ENCODE measurements at places on chromosomes 1 and 21.

DNA sequence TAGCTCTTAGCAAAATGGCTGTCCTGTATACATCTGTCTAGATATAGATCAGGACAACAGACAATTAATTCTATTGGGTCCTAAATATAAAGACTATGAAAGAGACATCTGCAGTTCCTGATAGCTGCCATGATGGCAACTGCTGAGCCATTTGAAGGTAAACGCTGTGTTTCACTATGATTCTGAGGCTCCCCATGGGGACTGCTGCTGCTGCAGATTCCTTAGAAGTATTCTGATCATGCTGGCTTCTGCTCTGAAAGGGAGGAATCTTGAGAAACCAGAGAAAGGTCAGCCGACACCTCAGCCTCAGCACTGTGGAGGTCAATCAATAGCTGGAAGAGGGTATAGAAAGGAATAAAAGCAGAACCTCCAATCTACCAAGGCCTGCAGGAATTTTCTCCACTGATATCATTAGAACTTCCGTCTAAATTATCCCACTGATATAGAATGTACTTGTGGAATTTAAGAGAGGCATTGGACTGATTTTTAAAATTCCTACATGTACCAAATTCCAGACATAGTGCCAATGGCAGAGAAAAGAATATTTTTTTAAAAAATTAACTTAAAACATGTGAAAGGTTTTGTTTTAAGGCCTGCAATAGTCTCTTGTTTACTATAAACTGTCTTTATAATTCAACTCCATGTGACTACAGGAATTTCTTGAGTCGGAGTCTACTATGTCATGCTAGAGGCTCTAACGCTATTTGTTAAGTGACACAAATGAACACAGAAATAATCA lies 53.2 kb downstream of the DDAH1 start:
- DNase-seq, result no peak

GRCh38 chr1:179530352-179530751 lies 45.4 kb downstream of the NPHS2 start:
- DNase-seq, result no peak

GRCh38 chr1:22685591-22686059 lies 25.0 kb upstream of the EPHB2 start:
- no peak for DNase-seq

GRCh38 chr1:226816576-226816975 lies 53.8 kb upstream of the PSEN2 start:
- no peak for DNase-seq

DNA sequence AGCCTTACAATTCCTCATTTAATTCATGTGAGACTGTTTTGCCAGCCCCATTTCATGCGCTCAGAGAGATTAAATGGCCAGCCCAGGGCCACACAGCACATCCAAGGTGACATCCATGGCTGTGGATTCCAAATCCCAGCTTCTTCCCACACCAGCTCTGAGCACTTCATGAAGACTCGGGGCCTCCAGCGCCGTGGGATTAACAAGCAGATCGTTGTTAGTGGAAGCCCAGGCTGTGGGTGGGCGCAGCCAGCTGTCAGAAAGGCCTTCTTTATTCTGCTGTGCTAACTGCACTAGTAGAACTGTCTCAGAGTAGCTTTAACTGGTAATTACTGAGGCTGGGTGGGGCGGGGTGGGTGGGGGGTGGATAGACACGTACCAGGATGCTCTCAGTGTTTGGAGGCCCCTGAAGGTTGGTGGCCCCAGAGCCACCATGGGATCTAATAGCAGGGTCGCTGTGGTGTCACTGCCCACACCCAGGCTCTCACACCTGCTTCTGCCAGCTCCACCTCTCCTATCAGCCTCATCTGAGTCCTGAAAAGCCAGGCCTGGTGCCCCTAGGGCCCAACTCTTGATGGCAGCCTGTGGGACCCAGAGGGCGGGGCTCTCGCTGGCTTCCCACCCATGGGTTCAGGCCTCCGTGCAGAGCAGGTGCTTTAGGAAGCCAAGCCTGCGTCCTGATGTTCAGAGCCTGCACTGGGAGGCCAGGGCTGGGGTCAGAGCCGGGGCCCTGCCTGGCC lies 3.4 kb downstream of the BMP8A start:
- DNase-seq, result no peak

DNA sequence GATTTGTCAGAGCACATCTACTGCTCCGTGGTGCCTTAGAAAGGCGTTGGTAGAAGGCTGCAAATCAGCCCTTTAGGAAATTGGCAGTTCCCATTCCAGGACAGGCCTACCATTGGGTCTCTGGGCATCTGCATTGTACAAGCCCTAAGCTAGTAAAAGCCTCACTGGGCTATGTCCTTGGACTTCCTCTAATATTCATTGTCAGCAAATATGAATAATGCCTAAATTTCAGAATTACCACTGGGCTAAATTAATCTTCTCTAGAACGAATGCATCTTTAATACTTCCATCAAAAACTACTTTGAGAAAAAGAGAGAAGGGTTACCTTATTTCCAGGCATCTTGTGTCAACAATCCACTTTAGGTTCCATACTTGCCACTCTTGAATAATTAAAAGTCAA lies 41.5 kb upstream of the ATP1A1 start:
- no peak for DNase-seq

- no peak for DNase-seq
Measured at GRCh38 chr1:48955774-48956173, 179.1 kb upstream of the BEND5 start.

GRCh38 chr1:149881876-149882275 lies 17.5 kb upstream of the BOLA1 start:
- DNase-seq, result no peak

- no peak for DNase-seq
Measured at GRCh38 chr1:17066361-17067068, 12.7 kb upstream of the SDHB start.

- no peak for DNase-seq
Measured at GRCh38 chr21:41230497-41230896, 62.5 kb downstream of the BACE2 start.

- no peak for DNase-seq
Measured at GRCh38 chr1:27591622-27592021, 12.3 kb downstream of the AHDC1 start.

DNA sequence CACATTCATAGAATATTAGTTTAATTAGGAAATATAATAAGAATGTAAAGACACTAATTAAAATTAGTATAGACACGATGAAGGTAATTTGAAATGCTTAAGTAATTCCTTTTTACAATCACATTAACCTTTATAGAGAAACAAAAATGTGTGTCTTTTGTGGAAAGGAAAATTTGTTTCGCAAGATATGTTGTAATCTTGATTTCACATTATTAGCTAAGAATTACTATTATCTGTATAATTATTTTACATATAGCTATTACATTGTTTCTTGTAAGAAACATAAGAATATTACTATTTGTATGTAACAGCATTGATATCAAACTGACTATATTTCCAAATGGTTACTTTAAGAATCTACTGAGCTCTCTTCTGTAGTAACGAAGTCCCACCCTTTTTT lies 111.2 kb downstream of the PTPRC start:
- DNase-seq, result no peak

DNA sequence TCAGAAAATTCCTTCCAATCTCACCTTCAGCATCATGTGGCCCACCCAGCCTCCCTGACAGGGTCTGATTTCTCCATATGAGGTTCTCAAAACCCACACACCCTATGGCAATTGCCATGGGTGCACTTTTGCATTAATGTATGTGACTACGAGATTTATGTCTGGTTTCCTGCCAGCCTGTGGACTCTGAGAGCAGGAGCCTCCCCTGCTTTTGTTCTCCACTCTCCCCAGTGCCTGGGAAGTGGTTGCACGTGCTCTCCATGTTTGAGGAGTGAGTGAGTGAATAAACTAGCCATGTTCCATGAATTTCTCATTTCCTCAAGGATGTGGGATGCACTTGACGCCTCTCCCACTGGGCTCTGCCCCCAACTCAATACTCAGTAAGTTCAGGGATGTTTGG lies 91.2 kb downstream of the ACTL8 start:
- no peak for DNase-seq

GRCh38 chr1:32390904-32391870 lies 3.1 kb downstream of the BSDC1 start:
- DNase-seq, result no peak

DNA sequence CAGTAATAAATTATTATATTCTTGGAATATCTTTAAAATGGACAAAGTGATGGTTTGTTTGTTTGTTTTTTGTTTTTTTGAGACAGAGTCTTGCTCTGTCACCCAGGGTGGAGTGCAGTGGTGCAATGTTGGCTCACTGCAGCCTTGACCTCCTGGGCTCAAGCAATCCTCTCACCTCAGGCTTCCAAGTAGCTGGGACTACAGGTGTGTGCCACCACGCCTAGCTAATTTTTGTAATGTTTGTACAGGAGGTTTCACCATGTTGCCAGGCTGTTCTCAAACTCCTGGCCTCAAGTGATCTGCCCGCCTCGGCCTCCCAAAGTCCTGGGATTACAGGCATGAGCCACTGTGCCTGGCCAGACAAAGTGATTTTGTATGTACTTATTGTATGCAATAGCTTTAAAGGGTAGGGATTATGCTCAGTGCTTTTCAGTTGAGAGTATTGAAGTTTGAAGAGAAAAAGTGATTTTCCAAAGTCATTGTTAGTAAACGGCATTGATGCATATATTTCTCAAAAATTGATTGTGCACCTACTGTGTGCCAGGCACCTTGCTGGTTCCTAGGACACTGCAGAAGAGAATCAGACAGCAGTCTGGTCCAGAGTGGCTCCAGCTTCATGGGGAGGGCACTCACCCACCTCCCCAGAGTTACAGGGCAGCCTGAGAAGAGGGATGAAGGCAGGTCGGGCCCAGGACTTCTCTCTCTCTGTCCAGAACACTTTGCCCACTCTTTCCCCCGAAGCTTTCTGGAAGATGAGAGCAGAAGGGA lies 34.2 kb upstream of the TTC22 start:
- DNase-seq, result no peak

DNA sequence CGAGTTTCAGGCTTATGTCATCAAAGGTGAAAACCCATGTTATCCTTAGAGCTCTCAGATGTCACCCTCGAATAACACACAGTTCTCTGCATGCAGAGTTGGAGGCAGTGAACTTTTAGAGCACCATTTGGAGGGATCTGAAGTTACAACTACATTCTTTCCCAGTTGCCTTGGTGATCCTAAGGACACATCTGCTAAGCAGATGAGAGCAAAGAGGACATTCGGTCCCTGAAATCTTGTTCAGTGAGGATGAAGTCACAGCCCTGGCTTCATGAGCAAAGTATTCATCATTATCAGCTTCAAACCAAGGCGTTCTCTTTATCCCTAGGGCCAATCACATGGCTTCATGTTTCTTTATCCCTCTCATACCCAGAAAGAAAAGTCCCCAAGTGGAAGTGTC lies 23.1 kb upstream of the MCOLN2 start:
- DNase-seq, result no peak
